ENCODE measurements at places on chromosomes 5 and 9. TPM values are rescaled to one million over a fixed set of nuclear protein-coding genes. Genes with fewer than 3 reads are reported as not detected.

TMC1 gene
- not detected for total RNA-seq

OCLN gene
- 2.9 TPM for total RNA-seq

IARS1 gene
- total RNA-seq: 166 TPM

PCDHGA10 gene
- total RNA-seq: 1.9 TPM

CLTB gene
- 80.4 TPM for total RNA-seq

PCDHGA1 gene
- 0.51 TPM for total RNA-seq

CATSPER3 gene
- 0.08 TPM for total RNA-seq

KLF9 gene
- 15.9 TPM for total RNA-seq

JAKMIP2 gene
- total RNA-seq: 8.4 TPM

FOXD4L6 gene
- not detected for total RNA-seq

All from H4 (cell line).